HFFc6 (cell line): ENCODE measurements at places on chromosomes 2 and 18. TPM values are rescaled to one million over a fixed set of nuclear protein-coding genes. Genes with fewer than 3 reads are reported as not detected.

Gene SERPINE2
- 173 to 440 TPM (median 284 TPM) in 3 replicates for total RNA-seq

Gene OBSL1
- 60.0 to 82.6 TPM (median 68.1 TPM) in 3 replicates for total RNA-seq

DNA sequence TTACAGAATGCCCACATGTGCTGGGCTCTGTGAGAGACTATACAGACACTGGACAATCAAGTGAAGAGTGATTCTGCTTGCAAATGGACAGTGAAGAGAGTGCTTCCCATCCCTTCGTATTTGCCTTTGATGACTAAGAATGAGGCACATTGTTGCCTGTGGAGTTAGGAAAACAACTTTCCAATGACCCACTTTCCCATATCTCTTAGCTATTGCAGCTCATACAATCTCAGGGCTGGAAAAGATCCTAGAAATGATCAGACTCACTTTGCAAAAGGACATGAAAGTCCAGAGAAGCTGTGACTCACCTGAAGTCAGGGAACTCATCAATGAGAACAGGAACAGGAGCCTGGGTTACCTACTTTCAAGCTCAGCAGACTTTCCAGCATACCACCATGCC, 440.5 kb upstream of the TCF4 start:
- H3K27me3 ChIP-seq: peaks cover 3% of the 10 kb centered on the region; the same call in 1 of the 2 replicates
- H3K36me3 ChIP-seq: peaks cover 7% of the 10 kb centered on the region
- no peak overlapping the region for H3K27ac ChIP-seq
- peaks cover 17% of the 10 kb centered on the region for H3K4me1 ChIP-seq
- no peak overlapping the region for H3K4me3 ChIP-seq

DNA sequence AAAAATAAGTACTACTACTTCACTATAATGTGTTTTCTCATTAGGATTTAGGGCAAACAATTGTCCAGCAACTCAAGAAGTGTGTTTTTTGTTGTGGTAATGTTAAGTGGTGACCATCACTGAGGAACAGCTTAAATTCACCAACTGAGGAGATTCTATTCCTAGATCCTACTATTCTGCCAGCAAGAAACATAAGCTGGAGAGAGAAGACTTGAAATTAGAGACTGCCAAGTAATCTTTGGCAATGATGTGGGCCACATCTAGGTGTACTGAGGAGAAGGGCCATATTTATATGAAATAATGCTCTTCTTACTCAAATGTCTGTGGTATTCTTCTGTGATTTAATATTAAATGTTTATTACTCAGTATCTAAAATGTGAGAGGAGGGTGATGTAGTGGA, 44.3 kb upstream of the MSTN start:
- no peak overlapping the region for H3K4me3 ChIP-seq
- H3K36me3 ChIP-seq: no peaks in the 10 kb centered on the region
- H3K4me1 ChIP-seq: no peaks in the 10 kb centered on the region; the same call in 1 of the 2 replicates

DNA sequence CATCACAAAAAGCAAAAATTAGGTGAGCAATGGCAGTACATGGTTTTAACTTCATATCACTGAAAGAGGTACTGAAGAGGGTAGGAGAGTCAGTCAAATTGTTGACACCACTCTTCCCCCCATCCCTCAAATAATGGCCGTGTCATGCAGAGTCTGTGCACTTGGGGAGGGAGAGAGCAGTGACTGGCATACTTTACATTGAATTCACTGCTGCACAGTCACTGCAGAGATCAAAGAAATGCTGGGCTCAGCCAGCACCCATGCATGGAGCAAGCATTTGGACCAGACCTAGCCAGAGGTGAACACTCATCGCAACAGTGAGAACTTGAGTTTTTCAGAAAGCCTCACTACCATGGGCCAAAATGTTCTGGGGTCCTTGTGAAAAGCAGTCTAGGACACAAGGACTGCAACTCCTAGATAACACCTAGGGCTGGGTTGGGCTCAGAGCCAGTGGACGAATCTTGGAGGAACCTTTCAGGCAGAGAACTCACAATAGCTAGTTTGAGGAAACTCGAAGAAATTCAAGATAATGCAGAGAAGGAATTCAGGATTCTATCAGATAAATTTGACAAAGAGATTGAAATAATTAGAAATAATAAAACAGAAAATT, 112.9 kb downstream of the NR4A2 start:
- H3K4me1 ChIP-seq: no peaks in the 10 kb centered on the region
- no peaks in the 10 kb centered on the region for H3K27me3 ChIP-seq
- no peaks in the 10 kb centered on the region; the same call in 1 of the 2 replicates for H3K36me3 ChIP-seq

- peaks cover 51% of the 10 kb centered on the region for H3K4me1 ChIP-seq
- no peak overlapping the region for H3K27ac ChIP-seq
- no peak for DNase-seq
- H3K36me3 ChIP-seq: no peaks in the 10 kb centered on the region; the same call in 1 of the 2 replicates
- no peaks in the 10 kb centered on the region for H3K27me3 ChIP-seq
- H3K4me3 ChIP-seq: no peak overlapping the region
Measured at GRCh38 chr2:98517636-98518035, 73.0 kb downstream of the INPP4A start.

GRCh38 chr2:195343540-195343939, 313.5 kb upstream of the SLC39A10 start:
- no peaks in the 10 kb centered on the region for H3K27me3 ChIP-seq
- H3K36me3 ChIP-seq: no peaks in the 10 kb centered on the region
- H3K4me1 ChIP-seq: peaks cover 20% of the 10 kb centered on the region

- H3K27ac ChIP-seq: no peak overlapping the region
- no peak overlapping the region; the same call in 1 of the 2 replicates for H3K4me3 ChIP-seq
- H3K27me3 ChIP-seq: peaks cover 12% of the 10 kb centered on the region
- H3K4me1 ChIP-seq: peaks cover 10% of the 10 kb centered on the region; the same call in 1 of the 2 replicates
- DNase-seq: no peak
Measured at GRCh38 chr2:9720352-9721093, 89.7 kb upstream of the YWHAQ start.

GRCh38 chr18:7600528-7601245, 33.6 kb downstream of the PTPRM start:
- H3K27ac ChIP-seq: no peak overlapping the region
- H3K27me3 ChIP-seq: no peaks in the 10 kb centered on the region; the same call in 1 of the 2 replicates
- no peak for DNase-seq
- H3K4me1 ChIP-seq: peaks cover 51% of the 10 kb centered on the region
